ENCODE measurements at places on chromosomes 6 and 20. TPM values are rescaled to one million over a fixed set of nuclear protein-coding genes. Genes with fewer than 3 reads are reported as not detected.

The MYB gene
- polyA plus RNA-seq: 4.8 TPM

The SPATA2 gene
- polyA plus RNA-seq: 16.6 TPM

The MAS1 gene
- polyA plus RNA-seq: 0.15 TPM

The PPP1R16B gene
- polyA plus RNA-seq: 37.6 TPM

The PROCR gene
- polyA plus RNA-seq: 5.3 TPM

The GSTA3 gene
- not detected for polyA plus RNA-seq

The HLA-DQB2 gene
- 0.87 TPM for polyA plus RNA-seq

The FAM229B gene
- polyA plus RNA-seq: 76.5 TPM

The CLPSL2 gene
- 2.3 TPM for polyA plus RNA-seq

The PRRC2A gene
- polyA plus RNA-seq: 292 TPM

The PACRG gene
- polyA plus RNA-seq: 5.0 TPM

The DDRGK1 gene
- polyA plus RNA-seq: 82.9 TPM

The ARHGAP40 gene
- not detected for polyA plus RNA-seq

The SLC44A4 gene
- polyA plus RNA-seq: 15.7 TPM

The PRR3 gene
- 39.4 TPM for polyA plus RNA-seq

The CST2 gene
- not detected for polyA plus RNA-seq

The IFT52 gene
- polyA plus RNA-seq: 64.2 TPM

The TMEM200A gene
- 0.42 TPM for polyA plus RNA-seq

The TXNDC5 gene
- 61.5 TPM for polyA plus RNA-seq

The KCNK17 gene
- 23.6 TPM for polyA plus RNA-seq

The JPH2 gene
- 0.58 TPM for polyA plus RNA-seq

The CAGE1 gene
- not detected for polyA plus RNA-seq
